ENCODE measurements at places on chromosomes 1 and 21.

GRCh38 chr1:184903111-184903692, 71.1 kb downstream of the NIBAN1 start:
- no peak for DNase-seq

- DNase-seq: no peak
These were observed 40.4 kb downstream of the TRIM11 start for GRCh38 chr1:228366062-228366865.

DNA sequence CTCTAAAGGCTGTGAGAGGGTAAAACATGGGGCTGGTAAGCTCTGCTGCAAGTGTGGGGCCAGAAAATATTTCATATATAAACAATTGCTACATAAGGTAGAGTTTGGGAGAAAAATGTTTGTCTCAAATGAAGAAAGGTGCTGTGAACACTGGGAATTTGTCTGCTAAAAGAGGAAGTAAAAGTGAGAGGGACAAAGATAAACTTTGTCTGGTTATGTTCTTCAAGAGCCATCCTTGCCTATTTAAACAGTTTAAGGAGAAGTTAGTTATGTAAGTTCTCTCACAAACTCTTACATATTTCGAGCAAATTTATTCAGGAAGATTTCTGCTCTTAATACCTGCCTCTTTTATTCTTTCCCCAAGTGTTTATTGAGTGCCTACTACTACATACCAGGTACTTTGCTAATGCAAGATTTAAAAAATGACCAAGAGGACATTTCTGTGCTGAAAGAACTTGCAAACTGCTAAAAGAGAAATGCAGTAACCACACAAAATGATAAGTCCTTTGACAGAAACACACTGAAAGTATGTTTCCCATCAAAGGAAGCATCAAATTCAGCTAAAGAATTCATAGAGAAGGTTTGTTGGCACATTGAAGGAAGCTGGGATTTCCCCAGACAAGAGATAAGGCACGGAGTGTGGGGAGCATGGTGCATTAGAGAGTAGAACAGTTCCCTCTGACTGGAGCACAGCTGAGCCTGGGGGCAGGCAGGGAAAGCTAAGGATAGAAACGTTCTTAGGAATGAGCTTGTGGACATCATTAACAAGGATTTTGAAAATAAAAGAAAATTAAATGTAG, 549.1 kb downstream of the PTBP2 start:
- no peak for DNase-seq

DNA sequence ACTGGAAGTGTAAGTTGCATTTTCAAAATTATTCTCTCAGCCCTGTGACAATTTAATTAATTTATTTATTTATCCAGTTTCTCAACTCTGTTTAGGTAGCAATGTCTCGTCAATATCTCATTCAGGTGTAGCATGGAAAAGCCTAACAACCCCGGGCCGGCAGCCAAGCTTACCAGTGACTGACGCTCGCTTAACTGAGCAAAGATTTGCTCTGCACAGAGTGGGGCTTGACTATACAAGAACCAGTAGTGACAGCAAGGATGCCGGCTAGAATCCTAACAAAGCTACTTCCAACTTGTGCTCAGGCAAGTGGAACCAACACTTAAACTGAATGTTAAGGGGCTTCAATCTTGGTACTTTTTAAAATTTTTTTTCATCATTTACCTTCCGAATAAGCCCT, 80.9 kb upstream of the ESRRG start:
- no peak for DNase-seq

GRCh38 chr1:183723571-183723970, 70.5 kb upstream of the APOBEC4 start:
- no peak for DNase-seq

DNA sequence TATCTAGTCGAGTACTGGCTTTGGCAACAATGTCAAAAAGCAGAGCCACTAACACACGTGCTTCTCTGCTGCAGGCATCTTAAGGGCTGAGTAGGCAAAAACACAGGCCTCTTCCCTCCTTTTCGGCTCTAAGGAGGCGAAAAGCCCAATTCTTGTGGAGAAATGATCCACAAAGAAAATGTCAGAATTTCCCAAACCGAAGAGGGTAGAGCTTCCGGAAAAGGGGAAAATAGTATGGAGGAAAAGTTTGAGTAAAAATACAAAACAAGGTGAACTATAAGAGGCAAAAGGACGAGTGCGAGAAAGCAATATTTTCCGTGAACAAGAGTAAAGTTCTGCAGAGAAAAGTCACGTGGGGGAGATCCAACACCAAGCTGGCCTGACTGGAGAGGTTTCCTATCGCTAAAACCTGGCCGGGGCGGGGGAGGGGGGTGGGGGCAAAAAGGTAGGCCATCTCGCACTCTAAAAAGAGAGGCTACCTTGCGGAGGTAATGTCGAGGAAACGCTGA, 551 bp downstream of the ZRANB2 start:
- DNase-seq: no peak

DNA sequence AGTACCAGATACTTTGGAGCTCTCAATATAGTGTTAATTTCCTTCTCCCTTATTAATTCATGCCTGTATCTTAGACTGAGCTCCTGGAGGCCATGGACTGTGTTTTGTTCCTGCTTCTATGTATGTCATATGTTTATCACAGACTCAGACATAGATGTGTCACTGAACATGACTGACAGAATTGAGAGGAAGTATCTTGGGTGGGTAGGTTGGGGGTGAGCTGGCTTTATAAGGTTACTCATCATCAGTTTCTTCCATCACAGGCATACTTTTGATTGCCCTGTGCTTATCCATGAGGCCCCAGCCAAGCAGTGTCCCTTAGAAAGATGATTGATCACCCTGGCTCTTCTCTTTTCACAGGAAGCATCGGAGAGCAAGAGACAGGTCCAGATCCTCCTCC, 5.6 kb upstream of the SH3D21 start:
- DNase-seq: no peak

- no peak for DNase-seq
These were observed 20.0 kb downstream of the ADARB1 start for GRCh38 chr21:45094412-45094811.

DNA sequence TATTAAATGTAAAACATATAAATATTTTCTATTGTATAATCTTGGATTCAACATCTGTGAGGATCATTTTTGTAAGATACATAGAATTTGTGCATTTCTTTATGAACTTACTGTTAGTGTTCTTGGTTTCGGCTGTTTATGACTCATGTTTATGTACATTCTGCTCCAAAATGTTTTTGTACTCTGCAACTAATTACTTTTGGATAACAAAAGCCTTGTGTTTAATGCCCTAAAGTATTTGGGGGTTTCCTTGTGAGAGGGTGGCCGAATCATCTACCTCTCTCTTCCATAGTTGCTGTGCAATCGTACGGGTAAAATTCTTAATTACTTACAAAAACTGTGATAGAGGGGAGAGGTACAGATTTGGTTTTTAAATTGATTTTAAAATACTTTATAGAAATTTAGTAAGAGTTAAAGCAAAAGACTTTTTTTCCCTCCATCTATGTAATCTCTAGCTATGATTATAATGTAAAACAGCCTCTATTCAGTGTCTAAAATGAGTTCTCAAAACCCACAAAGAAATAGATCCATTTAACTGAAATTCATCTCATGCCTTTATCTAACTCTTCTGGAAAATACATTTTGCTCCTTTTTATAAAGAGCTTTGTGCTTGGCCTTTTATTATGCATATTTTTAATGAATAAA, 38.7 kb upstream of the LRRC8C start:
- DNase-seq: no peak

DNA sequence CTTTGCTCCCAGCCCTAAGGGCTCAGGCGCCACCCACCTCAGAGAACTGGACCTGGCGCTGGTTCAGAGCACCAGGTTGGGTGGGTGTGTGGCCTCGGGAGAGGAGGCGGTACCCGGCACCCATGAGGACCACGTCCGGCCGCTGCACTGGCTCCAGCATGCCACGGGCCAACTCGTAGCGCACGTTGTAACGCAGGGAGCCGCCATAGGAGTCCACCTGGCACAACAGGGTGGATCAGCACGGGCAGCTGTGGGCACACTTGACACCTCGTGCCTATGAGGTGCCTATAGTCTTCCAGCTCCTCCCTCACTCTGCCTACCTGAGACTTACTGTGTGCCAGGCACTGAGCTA, 56.5 kb downstream of the HSPG2 start:
- DNase-seq: no peak

GRCh38 chr1:10630661-10631120, 155.9 kb downstream of the PEX14 start:
- no peak for DNase-seq

GRCh38 chr1:24438423-24438901, 22.9 kb downstream of the NIPAL3 start:
- no peak for DNase-seq

DNA sequence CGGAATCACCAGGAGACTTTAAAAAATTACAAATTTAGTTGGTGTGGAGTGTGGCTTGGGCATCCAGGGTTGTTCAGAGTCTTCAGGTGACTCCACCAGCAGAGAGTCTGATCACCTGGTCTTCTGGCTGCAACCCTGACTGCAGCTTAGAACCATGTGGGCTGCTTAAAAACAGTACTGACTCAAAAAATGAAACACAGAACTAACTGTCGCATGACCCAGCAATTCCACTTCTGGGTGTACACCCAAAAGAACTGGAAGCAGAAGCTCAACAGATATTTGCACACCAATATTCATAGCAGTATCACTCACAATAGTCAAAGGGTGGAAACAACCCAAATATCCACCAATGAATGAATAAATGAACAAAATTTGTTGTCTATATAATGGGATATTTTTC, 17.3 kb downstream of the TLR5 start:
- DNase-seq: no peak

DNA sequence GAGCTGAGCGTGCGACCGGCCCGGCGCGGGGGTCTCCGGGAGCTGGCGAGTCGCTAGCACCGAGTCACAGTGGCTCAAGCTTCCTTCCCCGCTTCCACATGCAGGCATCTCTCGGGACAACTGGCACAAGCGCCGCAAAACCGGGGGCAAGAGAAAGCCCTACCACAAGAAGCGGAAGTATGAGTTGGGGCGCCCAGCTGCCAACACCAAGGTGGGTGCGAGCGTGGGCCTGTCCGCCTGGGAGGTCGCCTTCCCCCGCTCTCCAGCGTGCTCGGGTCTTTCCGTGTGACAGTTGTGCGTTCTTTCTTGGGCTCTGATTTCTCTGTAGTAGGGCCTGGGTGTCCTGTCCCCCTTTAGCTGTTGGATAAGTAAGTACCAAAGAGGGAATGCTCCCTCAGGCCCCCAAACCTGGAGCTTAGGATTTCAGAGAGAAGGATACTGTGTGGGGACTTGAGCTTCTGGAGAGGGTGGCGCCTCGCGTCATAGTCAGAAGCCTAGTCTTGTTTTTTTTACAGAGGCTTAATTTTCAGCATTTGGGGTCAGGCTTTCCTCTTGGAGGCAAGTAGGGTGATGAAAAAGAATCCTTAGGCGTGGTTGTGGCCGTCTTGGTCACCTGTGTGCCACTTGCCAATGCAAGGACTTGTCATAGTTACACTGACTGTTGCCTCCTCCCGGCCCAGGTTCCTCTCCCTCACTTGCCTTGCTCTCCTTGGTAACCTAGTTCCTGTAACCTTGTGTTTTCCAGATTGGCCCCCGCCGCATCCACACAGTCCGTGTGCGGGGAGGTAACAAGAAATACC, 790 bp downstream of the RPS8 start:
- no peak for DNase-seq

DNA sequence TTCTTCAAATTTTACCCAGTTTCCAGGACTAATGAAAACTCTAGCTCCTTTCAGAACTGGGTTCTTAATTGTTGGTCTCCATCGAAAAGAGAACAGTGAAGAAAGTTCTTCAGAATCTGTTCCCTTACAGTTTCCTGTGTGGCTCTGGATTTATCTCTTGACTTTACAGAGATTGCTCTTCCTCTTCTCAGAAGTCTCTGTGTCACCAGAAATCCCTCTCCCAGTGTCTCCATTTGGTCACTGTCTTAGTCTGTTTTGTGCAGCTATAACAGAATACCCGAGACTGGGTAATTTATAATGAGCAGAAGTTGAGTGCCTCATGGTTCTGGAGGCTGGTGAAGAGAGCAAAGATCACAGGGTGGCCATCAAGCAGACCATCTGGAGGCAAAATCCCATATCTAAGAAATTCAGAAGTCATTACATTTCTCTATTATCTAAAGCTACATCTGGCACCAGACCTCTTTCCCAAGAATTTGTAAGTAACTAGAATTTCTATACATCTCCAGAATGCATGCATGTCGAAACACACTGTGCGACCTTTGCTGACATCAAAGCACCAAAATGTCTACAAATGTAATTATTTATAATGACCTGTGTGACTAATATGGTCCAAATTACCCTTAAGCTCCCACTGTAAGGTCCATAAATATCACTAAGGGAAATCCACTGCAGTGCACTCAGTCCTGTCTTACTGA, 65.4 kb upstream of the KRTAP19-8 start:
- no peak for DNase-seq

- DNase-seq: peak; percentile 27
These were observed at the start of gene TMEM269 for GRCh38 chr1:42784946-42785693. Gene TMEM269, plus strand, starts transcription at chr1:42784991. Its CDS starts 4,903 bp downstream, at chr1:42789894.

GRCh38 chr21:14755086-14755485, 209.0 kb upstream of the SAMSN1 start:
- no peak for DNase-seq

DNA sequence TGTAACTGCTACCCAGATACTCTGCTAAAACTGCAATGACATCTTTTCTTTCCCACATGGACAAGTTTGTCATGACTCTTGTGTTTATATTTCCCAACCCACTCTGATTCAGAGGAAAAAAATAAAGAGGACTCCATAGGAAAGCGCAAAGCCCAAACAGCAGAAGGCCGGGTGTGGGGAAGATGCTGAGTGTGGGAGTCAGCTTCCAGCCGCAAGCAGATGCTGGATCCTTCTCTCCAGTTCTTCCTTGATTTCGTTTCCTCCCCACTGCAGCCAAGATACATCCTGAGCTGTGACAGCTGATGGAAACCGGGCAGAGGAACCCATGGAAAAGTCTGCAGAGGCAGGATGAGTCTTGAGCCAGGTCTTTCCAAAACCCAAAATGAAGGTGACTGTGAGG, 498.2 kb downstream of the PLPP3 start:
- no peak for DNase-seq

- DNase-seq: no peak
These were observed 46.5 kb downstream of the OLFML3 start for GRCh38 chr1:114025609-114026401.

- no peak for DNase-seq
These were observed 52.9 kb downstream of the SNRPE start for GRCh38 chr1:203914292-203914691.

- DNase-seq: no peak
These were observed 32.3 kb downstream of the IVNS1ABP start for GRCh38 chr1:185284533-185285276.

GRCh38 chr1:159187647-159188374, 16.4 kb downstream of the CADM3 start:
- no peak for DNase-seq

Measured in CD4-positive, alpha-beta T cell treated with Interleukin-6 at 100 ng/mL for 8 hours (primary cell).